Stimulated activated memory B cell treated with anti-CD40 and anti-IgM and Interleukin-4, amounts not matched to agents 10 μg/mL and 1 μg/mL and 100 μg/mL, for 72 hours (primary cell): ENCODE measurements at places on chromosomes 7 and 10.
A peak's percentile ranks its signal among the peaks of the same experiment; 100 is the strongest.

- ATAC-seq: no peak
These were observed 152.7 kb downstream of the SKIDA1 start for GRCh38 chr10:21372651-21373410.

GRCh38 chr10:29681676-29682448 lies 47.1 kb upstream of the SVIL start:
- peak; percentile 85 for ATAC-seq

GRCh38 chr10:112362833-112363232 lies 11.1 kb upstream of the ACSL5 start:
- ATAC-seq: no peak

DNA sequence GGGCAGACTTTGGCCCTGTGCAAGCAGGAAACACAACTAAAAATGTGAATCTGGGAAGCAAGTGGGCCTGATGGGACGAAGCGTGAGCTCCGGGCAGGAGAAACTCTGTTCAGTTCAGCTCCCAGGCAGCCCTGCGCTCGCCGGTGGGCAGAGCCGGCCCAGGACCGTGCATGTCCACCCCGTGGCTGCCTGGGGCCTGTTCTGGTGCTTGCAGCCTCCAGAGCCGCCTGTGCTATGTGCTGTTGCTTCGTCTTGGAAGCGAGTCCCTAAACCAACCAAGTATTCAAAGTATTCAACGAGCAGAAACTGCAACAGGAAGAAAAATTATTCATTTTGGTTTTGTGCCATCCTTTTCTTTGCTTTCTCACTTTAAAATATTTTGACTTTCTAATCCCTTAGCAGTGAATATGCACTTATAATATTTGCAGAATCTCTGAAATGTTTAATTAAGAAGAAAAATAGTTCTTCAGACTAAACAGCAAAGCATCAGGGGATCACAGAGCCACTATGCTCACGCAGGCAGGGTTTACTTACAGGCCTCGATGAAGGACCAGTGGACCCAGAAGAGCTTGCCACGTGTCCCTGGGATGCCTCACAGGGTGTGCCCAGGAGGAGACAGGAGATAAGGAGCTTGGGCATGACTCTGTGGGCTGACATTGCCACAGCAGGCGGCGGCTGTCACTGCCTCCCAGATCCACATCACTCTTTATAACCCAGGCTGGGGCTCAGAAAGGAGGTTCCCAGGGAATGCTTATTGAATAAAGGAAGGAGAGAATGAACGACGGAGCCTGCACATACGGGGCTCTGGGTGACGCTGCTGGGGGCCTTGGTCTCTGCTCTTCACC lies 45.6 kb downstream of the VIPR2 start:
- no peak for ATAC-seq

DNA sequence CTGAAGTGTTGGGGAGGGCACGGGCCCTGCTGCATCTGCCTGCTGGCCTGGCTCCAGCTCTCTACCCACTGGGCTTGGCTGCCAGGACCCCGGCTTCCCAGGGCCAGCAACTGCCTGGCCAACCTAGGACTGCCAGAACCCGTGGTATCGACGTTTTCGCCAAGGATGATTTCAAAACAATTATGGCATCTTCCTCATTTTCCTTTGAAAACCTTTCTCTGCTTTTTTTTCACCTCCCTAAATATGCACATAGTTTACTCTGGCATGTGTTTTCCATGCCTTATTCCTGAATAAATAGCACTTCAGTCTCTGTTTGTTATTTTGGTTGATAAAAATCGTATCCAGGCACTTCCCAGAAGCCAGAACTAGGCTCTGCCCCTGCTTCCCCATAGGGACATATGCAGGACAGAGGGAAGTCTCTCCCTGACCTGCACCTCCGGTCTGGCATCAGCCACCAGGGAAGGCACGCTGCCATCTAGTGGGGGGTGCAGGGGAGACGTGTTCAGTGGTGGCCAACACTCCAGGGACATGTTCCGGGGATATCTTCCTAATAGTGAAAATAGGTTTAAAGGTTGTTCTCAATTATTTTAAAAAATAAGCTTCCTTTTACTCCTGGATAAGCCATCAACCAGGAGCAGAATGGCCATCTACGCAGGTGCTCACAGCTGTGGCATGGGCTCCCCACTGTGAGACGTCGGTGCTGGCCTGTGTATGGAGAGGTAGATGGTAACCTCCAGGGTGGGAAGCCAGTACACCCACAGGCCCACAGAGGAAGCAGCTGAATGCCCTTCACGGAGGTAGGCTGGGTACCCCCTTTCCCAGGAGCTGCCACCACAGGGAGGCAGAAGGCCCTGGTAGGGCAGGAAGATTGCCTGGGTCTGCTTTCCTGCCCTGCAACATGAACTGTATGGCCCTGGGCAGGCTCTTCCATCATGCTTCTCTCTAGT lies 30.7 kb upstream of the ANTXRL start:
- no peak for ATAC-seq

DNA sequence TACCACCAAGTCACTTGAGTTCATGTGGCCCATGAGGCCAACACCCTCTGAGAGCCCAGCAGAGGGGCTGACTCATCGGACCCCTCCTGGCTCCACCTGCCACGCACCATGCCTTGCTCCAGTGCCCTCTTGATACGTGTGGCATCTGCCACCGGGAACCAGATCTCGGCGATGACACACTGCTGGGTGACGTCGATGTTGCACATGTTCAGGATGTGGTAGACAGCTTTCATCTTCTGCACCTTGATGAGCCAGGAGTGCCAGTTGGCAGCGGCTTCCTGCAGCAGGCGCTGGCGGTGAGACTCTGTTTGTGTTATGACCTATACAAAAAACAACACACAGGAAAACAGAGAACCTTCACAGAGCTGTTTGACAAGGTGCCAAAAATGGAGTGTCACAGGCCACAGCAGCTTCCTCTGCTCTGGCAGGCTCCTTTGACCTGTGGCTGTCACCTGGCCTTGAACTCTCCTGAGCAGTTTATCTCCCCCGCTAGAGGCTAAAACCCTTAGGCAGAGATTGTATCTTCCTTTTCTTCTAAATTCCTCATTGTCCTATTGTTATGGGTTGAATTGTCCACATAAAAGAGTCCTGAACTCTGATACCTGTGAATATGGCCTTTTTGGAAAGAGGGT lies 45.2 kb upstream of the TMEM213 start:
- peak; percentile 61 for ATAC-seq

- ATAC-seq: no peak
These were observed 91.7 kb downstream of the SLC16A9 start for GRCh38 chr10:59617996-59618395.
